ENCODE measurements at places on chromosomes 5 and 9. TPM values are rescaled to one million over a fixed set of nuclear protein-coding genes. Genes with fewer than 3 reads are reported as not detected.

CAVIN4 gene
- polyA plus RNA-seq = 0.13 TPM

C9orf50 gene
- polyA plus RNA-seq = not detected

SLC6A18 gene
- polyA plus RNA-seq = not detected

PROB1 gene
- polyA plus RNA-seq = 1.3 TPM
